ENCODE measurements at places on chromosomes 1 and 21.

- DNase-seq, result no peak
Measured at GRCh38 chr1:183653462-183653794, 312 bp upstream of the APOBEC4 start.

DNA sequence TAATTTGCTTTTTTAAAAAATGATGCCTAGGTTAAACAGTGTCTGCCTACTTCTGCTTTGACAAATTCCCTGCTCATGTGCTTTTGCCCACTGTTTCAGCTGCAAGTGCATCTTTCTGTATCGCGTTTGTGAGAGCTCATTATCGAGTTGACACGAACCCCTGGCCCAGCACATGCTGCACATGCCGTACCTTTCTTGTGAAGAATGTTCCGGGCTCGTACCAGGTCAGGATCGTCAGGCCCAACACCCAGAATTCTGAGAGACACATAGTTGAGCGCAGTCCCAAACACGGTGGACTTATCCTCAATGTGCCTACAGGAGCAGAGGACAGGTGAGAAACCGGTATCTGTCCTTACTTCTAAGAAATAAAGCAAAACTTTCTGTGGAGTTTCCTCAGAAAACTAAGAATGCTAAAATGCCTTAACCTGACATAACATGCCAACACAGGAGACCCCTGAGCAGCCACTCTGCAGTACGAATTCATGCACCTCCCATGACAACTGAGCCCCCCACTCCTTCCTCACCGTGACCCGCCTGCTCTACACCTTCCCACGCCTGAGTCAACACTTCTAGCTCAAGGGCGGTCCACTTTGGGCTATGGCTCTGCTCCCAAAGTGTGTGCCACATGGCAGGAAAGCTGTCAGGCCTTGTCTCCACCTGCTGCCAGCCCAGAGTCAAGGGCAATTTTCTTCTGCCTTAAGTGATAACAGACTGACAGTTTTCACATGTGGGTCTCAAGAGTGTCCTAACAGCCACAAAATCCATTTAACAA lies 6.7 kb downstream of the LSS start:
- no peak for DNase-seq

DNA sequence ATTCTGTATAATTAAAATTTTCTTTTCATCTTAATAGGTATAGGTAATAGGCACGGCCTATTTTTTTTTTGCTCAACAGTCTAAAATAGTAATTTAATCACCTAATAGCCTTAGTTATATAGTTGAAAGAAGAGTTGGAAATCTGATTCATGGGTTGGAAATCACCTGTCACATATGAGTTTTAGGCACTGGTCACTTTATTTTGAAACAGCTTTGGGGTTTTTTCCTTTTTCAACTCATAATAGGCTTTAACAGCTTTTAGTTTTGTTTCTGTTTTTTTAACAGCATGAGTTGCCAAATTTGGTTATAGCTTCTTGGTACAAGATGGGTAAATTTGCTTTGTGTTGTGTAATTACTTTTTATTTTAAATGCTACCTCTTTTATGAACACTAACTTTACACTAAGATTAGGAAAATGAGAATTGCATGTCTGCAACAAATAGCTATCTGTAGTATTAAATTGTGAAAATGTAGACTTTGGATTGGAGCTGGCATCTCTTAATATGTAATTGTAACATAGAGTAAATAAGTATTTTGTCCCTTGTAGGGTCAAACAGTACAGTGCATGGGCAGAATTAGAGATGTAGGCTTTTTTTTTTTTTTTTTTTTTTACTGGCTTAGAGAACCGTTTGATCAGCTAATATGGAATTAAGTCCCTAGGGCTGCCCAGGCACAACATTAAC lies 109.8 kb downstream of the OSBPL9 start:
- no peak for DNase-seq

DNA sequence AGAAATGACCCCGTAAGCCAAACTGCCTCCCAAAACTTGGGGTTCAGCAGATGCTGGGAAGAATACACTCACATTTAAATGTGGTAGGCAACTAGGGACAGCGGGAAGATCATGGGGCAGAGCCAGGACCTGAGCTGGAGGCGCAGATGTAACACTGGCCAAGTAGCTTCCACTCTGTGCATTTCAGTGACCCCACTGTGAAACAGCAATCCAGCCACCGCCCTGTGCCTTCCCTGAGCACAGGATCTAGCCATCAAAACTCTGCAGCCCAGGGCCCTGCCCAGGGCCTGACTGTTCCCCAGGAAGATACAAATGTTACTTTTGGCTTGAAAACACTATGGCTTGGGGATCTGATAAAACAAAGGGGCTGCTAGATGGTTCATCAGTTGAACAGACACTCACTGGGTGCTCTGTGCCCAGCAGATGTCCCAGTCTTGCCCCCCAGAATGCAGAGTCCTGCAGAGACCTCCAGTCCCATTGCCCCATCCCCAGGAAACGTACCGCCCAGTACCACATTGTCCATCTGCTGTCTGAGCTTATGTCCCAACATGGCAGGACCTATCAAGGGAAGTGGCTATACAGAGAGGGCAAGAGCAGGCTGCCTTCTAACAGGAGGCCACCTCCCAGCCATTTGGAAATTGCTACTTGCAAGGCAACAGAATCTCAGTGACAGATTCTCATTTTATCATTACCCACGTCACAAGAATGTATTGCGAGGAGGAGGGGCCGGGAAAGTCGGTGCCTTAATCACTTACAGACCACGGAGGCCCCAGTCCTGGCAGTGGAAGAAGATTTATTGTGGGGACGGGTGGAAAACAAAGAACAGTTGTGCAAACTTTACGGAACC lies 124.0 kb downstream of the DMRTB1 start:
- no peak for DNase-seq

GRCh38 chr1:235883261-235883927 lies 16.7 kb upstream of the LYST start:
- no peak for DNase-seq

GRCh38 chr1:161382214-161383019 lies 14.7 kb upstream of the CFAP126 start:
- no peak for DNase-seq

DNA sequence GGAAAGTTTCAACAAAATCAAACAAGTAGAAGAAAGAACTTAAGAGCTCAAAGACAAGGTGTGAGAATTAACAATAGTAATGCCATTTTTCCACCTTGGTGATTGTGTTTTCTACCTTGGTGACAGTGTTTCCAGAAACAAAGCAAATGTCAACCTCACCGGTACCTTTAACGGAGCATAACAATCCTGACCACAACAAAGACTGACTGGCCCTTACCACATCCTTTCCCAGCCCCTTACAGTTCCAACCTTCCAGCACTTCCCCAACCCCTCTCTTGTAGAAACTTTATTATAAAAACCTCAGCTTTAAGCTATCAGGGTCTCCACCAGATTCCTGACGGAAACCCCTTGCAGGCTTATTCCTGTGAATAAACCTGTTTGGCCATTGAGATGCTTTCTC lies 16.7 kb downstream of the STYXL2 start:
- DNase-seq, result no peak

DNA sequence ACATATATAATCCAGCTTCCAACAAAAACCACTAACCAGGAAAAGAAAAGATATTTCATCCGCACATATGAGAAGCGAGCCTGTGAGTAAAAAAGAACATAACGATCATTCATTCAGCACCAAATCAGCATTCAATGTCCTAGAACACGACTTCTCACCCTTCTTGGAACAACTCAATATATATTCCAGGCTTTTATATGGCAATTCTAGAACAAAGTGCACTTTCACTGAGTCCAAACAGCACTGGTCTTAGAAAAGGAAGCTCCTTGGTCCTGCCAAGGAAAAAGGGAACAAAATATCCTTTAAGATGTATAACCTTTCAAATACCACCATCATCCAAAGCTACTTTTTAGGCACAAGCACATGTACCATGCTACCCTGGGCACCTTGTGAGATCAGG lies 44.5 kb downstream of the RPL5 start:
- DNase-seq, result no peak

DNA sequence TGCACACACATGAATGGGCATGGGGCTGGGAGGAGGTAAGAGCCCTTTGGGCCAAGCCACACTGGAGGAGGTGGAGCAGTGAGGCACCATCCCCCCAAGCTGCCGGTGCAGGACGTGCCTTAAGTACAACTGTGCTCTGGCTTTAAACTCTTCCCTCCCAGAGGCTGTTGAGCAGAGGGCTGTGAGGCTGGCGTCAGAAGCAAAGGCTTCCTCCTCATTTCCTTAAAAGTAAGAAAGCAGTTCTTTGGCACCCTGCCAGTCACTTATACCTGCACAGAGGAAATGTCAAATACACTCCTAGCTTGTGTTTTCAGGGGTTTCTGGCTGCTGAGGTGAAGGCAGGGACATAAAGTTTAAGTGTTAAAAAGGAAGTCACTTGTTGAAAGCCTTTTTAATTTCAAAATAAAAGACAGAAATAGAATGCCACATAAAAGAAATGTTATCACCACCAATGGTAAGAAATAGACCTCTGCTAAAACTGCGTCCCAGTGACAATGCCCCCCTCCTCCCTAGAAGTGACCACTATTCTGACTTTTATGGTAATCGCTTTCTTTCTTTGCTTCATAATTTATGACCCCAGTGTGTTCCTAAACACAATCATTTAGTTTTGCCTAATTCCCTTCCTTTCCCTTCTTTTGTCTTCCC lies 33.0 kb downstream of the LAMC2 start:
- no peak for DNase-seq

DNA sequence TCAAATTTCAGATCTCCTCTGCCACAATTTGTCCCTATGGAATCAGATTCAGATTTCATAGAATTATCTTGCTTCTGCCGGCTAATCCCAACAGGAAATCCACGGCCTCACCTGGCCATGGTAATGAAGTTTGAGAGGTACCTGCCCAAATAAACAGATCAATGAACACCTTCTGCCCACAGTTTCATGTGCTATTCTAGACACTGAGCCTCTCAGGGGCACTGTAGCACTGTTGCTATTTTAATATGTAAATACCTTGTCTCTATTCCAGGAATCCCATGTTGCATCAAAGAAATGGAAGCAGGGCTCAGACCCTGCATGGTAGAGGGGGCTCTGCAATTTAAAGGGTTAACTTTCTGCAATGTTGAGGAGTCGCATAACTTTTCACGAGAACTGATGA lies 593.1 kb downstream of the PTBP2 start:
- DNase-seq, result no peak

DNA sequence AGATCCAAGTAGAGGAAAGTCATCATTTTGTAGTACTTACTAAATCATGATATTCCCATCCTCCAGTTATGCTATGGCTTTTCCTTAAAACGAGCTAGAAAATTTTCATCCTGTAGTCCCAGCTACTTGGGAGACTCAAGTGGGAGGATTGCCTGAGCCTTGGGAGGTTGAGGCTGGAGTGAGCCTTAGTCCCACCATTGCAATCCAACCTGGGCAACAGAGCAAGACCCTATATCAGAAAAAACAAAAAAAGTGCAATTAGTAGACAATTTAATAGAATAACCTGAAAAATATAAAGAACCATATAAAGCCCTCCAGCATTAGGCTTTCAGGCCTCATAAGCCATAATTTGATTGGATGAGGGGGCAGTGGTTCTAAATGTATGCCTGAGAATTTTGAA lies 6.8 kb downstream of the UCK2 start:
- no peak for DNase-seq

- no peak for DNase-seq
Measured at GRCh38 chr1:1989789-1990188, 13.8 kb downstream of the CFAP74 start.

Data from GM12892 (cell line).